ENCODE measurements at places on chromosomes 6 and 20. TPM values are rescaled to one million over a fixed set of nuclear protein-coding genes. Genes with fewer than 3 reads are reported as not detected.

HCRTR2 gene
- total RNA-seq = not detected

- DNase-seq = no peak
Measured at GRCh38 chr6:40054186-40054585, 119.9 kb upstream of the MOCS1 start.

DNA sequence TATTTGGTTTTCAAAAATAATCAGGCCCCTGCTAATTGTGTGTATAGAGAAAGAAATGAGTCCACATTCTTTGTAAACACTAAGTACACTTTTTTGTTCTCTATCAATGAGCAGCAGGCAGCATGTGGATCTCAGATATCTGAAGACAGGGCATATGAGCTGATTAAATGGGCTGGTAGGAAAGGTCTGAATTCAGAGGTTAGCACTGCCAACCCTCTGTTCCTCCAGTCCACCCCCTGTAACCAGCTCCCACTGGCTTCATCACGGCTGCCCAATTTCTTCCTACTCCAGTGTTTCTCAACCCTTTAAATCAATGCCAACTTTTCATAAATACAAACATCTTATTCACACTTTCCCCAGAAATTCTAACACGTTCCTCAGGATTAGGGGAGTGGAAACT, 128.5 kb downstream of the TPBG start:
- no peak for DNase-seq

GSTA3 gene
- not detected for total RNA-seq

GRCh38 chr6:149636124-149636523, 12.4 kb downstream of the KATNA1 start:
- no peak for DNase-seq

- peak; percentile 96 for DNase-seq
Measured at GRCh38 chr20:16573001-16573965, at the start of gene KIF16B. TSS of gene KIF16B (minus strand) at chr20:16573448. CDS start at chr20:16573275, 173 bp downstream.

DNA sequence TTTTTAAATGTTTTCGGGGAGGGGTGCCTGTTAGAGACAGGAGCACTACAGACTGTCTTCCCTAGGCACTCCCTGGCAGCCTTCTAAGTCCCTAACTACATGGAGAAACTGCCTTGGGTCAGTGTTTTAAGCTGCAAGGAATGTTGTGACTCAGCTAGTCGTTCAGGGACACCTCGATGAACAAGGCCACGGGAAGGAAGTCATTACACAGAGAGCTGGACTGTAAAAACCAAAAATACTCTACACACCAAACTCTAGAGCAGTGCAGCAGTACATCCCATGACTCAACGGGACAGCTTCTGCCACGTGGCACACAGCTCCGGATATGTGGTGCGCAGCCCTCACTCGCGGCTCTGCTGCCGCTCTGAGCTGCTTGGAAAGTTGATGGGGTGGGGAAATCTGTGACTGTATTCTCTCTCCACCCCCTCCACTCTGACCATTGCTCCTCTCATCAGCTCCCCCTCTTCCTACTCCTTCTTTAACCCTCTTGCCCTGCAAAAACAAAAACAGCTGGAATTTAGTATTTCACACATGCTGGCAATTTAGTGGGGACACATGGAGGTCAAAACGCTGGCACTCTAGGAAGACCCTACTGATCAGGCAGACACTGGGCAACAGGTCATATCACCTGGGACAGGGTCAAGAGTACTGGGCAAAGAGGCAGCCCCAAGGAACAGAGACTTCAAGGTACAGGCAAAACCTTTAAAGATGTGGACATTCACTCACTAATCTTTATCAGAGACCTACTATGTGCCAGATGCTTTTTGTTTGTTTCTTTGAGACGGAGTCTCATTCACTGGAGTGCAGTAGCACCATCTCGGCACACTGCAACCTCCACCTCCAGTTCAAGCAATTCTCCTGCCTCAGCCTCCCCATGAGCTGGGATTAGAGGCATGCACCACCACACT, 10.9 kb upstream of the LPIN3 start:
- DNase-seq = peak; percentile 75

ZKSCAN8 gene
- 21.5 TPM for total RNA-seq

GRCh38 chr20:48015943-48016723, 230.9 kb upstream of the SULF2 start:
- no peak for DNase-seq

DNA sequence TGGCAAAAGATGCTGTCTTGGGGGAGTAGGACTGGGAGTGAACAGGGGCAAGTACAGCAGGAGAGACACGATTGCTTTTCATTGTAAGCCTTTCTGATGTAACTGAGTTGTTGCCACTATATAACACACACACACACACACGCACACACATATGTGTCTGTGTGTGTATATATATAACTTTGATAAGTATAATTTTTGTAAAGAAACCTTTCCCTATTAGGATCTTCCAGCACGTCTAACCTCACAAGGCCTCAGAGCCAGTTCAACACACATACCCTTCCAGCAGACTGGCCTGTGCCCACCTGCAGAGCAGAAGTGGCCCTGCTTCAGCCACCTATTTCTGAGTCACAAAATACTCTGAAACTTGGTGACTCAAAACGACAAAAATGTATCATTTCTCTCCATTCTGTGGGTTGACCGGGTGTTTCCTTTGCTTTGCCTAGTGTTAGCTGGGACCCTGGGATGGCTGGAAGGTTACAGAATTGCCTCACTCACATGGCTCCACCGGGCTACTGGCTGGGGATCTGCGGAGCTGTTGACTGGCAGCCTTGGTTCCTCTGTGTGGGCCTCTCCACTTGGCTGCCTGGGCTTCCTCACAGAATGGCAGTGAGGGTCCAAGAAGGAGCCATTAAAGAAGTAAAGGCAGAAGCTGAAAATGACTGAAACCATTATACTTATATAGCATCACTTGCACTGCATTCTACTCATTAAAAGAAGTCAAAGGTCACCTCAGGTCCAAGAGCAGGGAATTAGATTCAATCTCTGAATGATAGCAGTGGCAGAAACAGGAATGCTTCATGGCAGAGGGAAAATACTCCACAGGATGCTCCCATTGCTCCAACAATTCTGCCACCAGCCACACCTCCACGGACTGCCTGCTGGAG, 126.4 kb downstream of the BANF2 start:
- DNase-seq = no peak

DNA sequence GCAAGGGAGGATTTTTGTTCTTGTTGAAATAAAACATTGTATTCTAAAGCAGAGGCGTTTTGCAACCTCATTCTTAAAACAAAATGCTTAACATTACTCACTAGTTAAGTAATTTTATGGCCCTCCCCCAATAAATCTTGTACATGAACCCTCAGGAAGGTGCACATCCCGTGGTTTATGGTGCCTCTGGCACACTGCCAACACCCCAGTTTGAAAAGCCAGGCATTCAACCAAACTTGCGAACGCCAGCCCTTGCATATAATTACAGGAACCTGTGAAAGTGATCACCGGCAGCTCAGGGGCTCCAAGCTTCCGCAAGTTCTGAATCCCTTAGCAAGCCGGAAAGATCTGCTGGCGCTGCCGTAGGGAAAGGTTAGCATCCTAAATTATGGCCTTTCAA, 1109.0 kb upstream of the FLRT3 start:
- peak; percentile 4 for DNase-seq

- DNase-seq = no peak
Measured at GRCh38 chr6:121711472-121711871, 276.0 kb downstream of the GJA1 start.

DNA sequence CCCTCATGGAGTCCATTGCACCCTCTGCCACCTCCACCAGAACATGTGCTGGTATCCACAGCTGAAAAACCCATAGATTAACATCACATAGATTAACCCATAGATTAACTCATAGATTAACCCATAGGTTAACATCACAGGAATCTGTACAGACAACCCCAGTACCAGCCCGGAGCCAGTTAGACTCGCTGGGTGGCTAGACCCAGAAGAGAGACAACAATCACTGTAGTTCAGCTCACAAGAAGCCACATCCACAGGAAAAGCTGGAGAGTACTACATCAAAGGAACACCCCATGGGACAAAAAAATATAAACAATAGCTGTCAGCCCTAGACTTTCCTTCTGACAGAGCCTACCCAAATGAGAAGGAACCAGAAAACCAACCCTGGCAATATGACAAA, 25.1 kb downstream of the SERPINB9 start:
- no peak for DNase-seq

DNA sequence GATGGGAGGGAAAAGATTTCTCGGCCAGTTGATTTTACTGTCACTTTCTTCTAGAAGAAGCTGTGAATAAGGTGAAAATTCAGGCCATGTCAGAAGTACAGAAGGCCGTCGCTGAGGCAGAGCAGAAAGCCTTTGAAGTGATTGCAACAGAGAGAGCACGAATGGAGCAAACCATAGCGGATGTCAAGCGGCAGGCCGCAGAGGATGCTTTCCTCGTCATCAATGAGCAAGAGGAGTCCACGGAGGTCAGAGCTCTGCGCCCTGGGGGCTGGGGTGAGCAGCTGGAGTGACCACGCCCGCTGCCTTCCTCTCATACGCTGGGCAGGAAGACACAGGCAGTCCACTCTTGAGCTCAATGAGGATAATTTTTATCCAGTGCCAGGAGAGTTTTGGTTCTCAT, 21.8 kb upstream of the C20orf144 start:
- DNase-seq = no peak

- DNase-seq = peak; percentile 97
Measured at GRCh38 chr6:52551483-52552277, 25.2 kb downstream of the TRAM2 start.

HLA-DOA gene
- total RNA-seq = 14.8 TPM

DNA sequence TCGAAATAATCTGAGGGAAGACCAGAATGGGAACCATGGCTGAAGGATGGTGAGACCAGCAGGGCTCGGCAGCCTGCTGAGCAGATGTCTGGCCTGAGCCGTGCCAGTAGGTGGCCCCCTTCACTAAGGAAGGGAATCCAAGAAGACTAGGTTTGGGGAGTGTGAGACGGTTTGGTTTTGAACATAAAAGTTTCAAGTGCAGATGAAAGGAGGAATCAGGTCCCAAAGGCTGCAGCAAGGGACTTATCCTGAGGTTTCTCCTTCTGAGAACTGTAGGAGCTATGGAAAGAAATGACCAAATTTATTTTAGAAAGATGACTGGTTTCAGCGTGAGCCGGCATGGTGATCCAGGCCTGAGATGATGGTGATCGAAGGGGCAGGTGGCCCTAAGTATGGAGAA, 4.6 kb upstream of the OSER1 start:
- peak; percentile 69 for DNase-seq

DNA sequence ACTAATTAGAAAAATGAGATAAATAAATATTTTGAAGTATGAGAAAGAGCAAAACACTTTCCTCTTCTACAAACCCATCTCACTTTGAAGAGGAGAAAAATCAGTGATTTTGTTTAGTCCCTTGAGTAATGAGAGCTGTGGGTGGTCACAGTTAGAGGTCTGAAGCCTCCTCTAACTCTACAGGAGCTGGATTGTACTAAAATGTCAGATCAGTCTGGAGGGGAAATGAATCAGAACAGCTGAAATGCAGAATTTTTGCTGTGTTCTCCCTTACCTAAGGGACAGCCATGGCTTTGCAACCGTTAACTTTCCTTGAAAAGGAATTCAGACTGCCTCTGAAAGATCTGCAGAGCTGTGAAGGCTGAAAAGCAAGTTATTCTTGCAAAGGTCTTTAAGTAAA, 11.4 kb upstream of the RFPL4B start:
- DNase-seq = no peak

GRM1 gene
- 0.29 TPM for total RNA-seq

GRCh38 chr20:34704177-34705007, at the start of gene TP53INP2:
TSS of gene TP53INP2 (plus strand) at chr20:34704344. CDS start at chr20:34708740, 4,396 bp downstream.
- DNase-seq = peak; percentile 98

Measured in thyroid gland (tissue), 4 donors.